ENCODE measurements at places on chromosomes 1 and 21. TPM values are rescaled to one million over a fixed set of nuclear protein-coding genes. Genes with fewer than 3 reads are reported as not detected.
A peak's percentile ranks its signal among the peaks of the same experiment; 100 is the strongest.

DNA sequence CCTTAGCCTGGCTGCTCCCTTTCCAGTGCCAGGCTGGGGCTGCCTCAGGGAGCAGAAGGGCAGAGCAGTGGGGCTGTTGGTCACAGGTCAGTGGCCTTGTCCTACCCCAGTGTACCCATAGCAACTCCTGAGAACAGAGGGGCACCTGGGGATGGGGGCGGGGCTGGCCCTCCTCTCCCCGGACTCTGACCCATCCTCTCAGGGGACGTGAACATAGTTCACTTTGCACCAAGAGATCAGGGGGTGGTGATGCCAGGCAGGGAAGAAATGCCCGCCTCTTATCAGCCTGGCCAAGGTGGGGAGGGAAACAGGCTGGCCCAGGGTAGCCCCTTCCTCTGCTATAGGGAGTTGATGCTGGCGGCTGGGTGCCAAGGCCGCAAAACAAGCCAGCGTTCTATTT, 4.9 kb downstream of the ETNK2 start:
- DNase-seq, result no peak
- H3K36me3 ChIP-seq, result no peaks in the 10 kb centered on the region
- H3K27ac ChIP-seq, result no peak overlapping the region
- no peak overlapping the region for H3K4me3 ChIP-seq
- H3K27me3 ChIP-seq, result no peaks in the 10 kb centered on the region

DNA sequence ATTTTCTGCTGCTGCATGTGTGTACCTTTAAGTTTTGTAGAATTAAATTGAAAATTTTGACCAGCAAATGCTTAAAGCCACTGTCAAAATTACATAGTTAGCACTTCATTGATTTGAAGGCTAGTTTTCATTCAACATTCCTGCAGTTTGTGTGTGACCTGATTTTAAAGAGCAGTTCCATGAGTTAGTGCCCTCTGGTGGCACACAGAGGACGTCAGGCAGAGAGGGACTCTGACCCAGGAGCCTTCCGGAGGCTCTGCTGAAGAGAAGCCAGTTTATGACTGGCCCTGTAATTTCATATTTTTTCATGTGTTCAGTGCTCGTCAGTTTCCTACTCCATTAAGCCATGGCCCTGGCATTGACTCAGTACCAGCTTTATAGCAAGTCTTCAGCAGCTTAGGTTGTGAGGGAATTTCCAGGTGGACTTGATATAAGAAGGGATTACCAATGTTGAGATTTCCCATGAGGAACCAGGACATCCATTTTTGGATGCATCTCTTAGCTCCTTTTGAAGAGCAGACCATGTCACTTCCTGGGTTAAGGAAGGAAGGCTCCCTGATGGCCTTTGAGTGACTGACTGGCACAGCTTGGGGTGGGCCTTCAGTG, 104.7 kb downstream of the CAMTA1 start:
- DNase-seq, result peak; percentile 69
- H3K27me3 ChIP-seq, result no peaks in the 10 kb centered on the region
- H3K4me1 ChIP-seq, result peaks cover 1% of the 10 kb centered on the region

GRCh38 chr1:160865337-160865736, 2.6 kb upstream of the CD244 start:
- peaks cover 3% of the 10 kb centered on the region for H3K27me3 ChIP-seq
- H3K27ac ChIP-seq, result no peak overlapping the region
- DNase-seq, result no peak
- H3K4me3 ChIP-seq, result no peak overlapping the region
- no peaks in the 10 kb centered on the region for H3K4me1 ChIP-seq

DNA sequence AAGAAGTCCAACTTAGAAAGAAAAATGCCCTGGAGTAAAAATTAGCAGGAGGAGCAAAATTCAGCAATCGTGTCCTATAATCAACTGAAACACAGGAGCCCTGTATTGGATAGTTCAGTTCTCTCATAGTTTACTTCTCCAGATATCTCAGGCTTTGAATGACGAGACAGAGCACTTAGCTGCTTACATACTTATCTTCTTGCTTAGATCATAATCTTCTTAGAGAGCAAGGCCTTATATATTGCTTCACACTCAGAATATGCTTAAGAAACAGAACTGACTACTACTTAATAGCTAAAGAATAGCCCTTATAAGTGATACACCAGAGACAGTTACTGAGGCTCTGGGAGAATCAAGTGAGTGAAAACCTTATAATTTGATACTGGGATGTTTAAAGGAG, 38.9 kb downstream of the TOR3A start:
- no peak overlapping the region for H3K27ac ChIP-seq
- H3K4me3 ChIP-seq, result no peak overlapping the region
- H3K4me1 ChIP-seq, result no peaks in the 10 kb centered on the region
- no peak for DNase-seq

DNA sequence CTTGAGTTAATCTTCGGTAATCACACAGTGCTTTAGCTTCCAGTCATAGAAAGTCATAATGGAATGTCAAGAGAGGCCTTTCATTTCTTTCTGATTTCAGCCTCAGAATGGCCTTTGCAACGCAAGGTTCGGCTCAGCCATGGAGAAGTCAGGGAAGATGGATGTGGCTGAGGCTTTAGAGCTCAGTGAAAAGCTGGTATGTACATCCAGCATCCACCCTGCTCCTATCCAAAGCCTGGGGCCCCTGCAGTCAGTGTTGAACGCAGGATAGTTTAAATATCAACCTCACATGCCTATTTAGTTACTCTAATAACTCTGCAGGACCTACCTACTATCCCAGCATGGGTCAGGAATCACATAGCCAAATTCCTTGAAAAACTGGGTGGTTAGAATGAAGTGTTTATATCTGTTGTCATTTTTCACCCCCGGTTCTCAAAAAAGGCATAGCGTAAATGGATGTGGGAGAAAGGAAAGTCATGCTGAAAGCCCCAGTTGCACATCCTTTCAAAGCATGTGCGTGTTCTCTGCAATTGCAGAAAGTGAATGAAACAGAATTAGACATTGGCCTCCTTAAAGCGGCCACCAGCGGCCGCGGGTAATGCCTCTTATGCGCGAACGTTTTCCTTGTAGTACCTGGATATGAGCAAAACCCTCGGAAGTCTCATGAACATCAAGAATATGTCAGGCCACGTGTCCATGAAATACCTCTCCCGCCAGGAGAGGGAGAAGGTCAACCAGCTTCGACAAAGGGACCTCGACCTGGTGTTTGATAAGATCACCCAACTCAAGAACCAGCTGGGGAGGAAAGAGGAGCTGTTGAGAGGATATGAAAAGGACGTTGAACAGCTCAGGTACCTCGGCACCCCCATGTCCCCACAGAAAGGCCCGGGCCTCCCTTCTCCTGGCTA, 28.8 kb upstream of the EFHD2 start:
- H3K36me3 ChIP-seq, result no peaks in the 10 kb centered on the region
- no peaks in the 10 kb centered on the region for H3K27me3 ChIP-seq
- H3K4me1 ChIP-seq, result no peaks in the 10 kb centered on the region
- DNase-seq, result no peak

- DNase-seq, result no peak
- H3K4me1 ChIP-seq, result peaks cover 26% of the 10 kb centered on the region
- H3K4me3 ChIP-seq, result no peak overlapping the region
- H3K36me3 ChIP-seq, result no peaks in the 10 kb centered on the region
- no peaks in the 10 kb centered on the region for H3K27me3 ChIP-seq
- H3K27ac ChIP-seq, result no peak overlapping the region
These were observed 67.6 kb downstream of the RGS13 start for GRCh38 chr1:192703283-192704206.

- peaks cover 13% of the 10 kb centered on the region for H3K4me1 ChIP-seq
- H3K27ac ChIP-seq, result no peak overlapping the region
- H3K36me3 ChIP-seq, result no peaks in the 10 kb centered on the region
These were observed 3.4 kb upstream of the TMEM222 start for GRCh38 chr1:27318596-27318995.

DNA sequence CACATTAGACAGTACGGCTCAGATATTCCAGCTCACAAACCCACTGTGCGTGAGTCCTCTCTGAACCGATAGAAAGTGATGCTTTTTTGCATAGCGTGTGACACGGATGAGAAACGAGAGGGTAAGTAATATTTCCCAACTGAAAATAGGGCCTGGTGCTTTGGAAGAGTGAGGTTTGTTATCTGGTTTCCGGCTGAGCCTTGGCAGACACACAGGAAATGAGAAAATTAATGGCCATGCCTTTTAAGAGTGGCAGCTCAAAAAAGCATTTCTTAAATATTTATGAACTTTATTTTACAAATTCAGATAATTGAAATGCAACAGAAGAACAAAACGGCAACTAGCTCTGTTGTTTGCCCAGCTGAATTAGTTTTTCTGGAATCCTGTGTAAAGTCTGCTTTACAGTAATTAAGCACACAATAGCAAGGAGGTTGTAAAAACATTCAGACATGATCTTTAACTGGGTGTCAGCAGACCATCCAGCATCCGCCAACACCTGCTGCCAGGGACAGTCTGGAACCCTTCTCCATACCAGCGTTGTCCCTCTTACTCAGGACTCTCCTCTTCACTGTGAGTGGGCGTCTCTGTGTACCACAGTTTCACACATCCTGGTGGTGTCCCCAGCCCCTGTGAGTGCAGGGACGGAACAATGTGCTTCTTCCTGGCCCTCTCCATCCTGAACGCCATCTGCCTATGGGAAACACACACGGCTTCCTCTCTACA, 155.4 kb downstream of the PGBD5 start:
- peaks cover 23% of the 10 kb centered on the region for H3K36me3 ChIP-seq
- H3K27me3 ChIP-seq, result no peaks in the 10 kb centered on the region
- H3K27ac ChIP-seq, result no peak overlapping the region
- no peak overlapping the region for H3K4me3 ChIP-seq

GRCh38 chr1:6585841-6586240, 6.0 kb downstream of the ZBTB48 start:
- H3K36me3 ChIP-seq, result no peaks in the 10 kb centered on the region
- no peak overlapping the region for H3K4me3 ChIP-seq
- H3K27me3 ChIP-seq, result no peaks in the 10 kb centered on the region
- no peak overlapping the region for H3K27ac ChIP-seq

- DNase-seq, result no peak
- H3K27me3 ChIP-seq, result no peaks in the 10 kb centered on the region
- no peaks in the 10 kb centered on the region for H3K36me3 ChIP-seq
- no peak overlapping the region for H3K27ac ChIP-seq
- no peaks in the 10 kb centered on the region for H3K4me1 ChIP-seq
These were observed 33.2 kb downstream of the RHOU start for GRCh38 chr1:228768355-228769000.

DNA sequence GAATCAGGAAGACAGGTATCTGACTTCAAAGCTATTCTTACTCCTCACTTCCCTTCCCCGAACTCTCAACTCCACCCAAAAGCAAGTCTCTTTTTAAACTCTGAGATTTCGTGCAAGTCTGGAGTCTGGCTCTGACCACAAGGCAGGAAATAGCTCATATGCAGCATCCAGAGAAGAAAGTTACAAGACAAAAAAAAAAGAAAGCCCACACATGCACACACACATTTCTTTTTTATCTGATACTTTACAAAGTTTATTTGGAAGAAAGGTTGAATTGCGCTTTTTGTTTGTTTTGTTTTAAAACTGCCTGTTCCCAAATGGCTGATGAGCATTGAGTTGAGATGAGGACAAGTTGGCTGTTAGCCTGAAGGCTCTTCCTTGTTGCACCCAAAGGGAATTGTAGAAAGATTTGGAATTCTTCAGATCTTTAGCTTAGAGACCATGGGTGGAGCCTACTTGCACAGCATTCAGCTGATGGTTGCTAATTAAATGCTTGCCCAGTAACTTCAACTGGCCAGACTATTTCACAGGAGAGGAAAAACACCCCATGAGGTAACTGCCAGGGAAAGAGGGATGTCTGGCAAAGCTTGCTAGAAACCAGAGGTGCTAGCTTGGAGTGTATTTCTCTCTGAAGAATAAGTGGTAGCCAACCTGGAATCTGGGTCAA, 490.3 kb downstream of the TTLL7 start:
- no peak overlapping the region for H3K4me3 ChIP-seq
- DNase-seq, result no peak
- H3K27me3 ChIP-seq, result no peaks in the 10 kb centered on the region
- no peak overlapping the region for H3K27ac ChIP-seq
- H3K4me1 ChIP-seq, result peaks cover 11% of the 10 kb centered on the region

DNA sequence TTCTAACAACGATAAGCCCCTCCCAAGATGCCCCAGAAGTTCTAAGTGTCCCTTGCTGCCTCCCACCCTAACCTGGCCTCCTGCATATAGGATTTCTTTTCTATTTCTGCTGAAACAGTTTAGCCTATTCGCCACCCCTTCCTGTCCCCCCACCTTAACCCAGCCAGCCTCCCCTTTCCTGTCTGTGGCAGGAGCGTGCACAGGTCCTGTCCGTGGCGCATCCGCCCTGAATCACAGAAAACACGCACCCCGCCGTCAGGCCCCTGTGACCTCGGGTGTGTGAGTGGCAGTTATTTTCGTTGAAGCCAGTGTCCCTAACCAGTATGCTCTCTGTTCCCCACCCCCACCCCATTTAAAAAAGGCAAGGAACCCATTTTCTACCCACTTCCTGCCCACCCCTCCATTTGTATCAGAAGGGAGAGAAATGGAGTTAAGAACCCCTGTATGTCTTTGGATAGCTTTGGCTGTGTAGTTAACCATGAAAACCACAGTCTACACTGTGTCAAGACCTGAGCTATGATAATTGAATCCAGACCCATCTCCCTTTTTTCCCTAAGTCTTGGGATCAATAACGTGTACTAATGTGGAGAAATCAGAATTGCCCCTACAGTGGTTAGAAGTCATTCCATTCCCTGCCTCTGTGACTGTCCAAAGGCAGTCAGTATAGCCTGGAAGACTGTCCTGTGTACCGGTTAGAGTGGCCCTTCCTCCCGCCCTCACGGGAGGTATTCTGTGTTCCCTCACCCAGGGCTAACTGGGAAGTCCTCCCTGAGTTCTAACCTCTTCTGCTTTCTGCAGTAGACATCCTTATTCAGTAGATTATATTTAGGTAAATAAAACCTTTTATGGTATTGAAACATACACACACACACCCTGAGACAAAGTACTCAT, 1.8 kb downstream of the PLEKHO1 start:
- peak; percentile 53 for DNase-seq
- no peaks in the 10 kb centered on the region for H3K27me3 ChIP-seq
- peak overlapping the region; percentile 85 for H3K27ac ChIP-seq
- no peak overlapping the region for H3K4me3 ChIP-seq
- H3K36me3 ChIP-seq, result no peaks in the 10 kb centered on the region

GRCh38 chr1:183048087-183049085, 25.2 kb downstream of the LAMC1 start:
- H3K27ac ChIP-seq, result no peak overlapping the region
- peaks cover 42% of the 10 kb centered on the region for H3K4me1 ChIP-seq
- H3K4me3 ChIP-seq, result no peak overlapping the region
- no peaks in the 10 kb centered on the region for H3K27me3 ChIP-seq

DNA sequence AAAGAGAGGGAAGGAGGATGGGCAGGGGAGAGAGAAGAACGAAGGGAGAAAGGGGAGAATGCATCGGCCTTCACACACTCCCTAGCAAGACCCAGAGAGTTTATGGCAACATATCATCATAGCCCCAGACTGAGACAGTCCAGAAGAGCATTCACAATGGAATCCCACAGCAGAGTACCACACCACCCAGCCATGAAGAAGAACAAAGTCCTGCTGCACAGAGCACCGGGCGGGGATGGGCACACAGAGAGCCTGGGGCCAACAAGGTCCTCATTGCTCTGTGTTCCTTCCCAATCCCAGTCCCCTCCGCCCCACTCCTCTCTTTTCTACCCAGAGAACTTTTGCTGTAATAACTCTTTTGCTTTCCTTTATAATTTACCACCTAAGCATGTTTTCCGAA, 118.1 kb upstream of the TMPRSS2 start:
- H3K4me3 ChIP-seq, result no peak overlapping the region
- no peaks in the 10 kb centered on the region for H3K4me1 ChIP-seq
- H3K27me3 ChIP-seq, result no peaks in the 10 kb centered on the region
- H3K36me3 ChIP-seq, result no peaks in the 10 kb centered on the region
- H3K27ac ChIP-seq, result no peak overlapping the region

GCSAML gene
- not detected for polyA plus RNA-seq

Measured in adrenal gland (tissue), 19 donors.